ENCODE measurements at places on chromosomes 2 and 18.

GRCh38 chr2:36359067-36359466, 3.5 kb downstream of the CRIM1 start:
- no peak for DNase-seq

DNA sequence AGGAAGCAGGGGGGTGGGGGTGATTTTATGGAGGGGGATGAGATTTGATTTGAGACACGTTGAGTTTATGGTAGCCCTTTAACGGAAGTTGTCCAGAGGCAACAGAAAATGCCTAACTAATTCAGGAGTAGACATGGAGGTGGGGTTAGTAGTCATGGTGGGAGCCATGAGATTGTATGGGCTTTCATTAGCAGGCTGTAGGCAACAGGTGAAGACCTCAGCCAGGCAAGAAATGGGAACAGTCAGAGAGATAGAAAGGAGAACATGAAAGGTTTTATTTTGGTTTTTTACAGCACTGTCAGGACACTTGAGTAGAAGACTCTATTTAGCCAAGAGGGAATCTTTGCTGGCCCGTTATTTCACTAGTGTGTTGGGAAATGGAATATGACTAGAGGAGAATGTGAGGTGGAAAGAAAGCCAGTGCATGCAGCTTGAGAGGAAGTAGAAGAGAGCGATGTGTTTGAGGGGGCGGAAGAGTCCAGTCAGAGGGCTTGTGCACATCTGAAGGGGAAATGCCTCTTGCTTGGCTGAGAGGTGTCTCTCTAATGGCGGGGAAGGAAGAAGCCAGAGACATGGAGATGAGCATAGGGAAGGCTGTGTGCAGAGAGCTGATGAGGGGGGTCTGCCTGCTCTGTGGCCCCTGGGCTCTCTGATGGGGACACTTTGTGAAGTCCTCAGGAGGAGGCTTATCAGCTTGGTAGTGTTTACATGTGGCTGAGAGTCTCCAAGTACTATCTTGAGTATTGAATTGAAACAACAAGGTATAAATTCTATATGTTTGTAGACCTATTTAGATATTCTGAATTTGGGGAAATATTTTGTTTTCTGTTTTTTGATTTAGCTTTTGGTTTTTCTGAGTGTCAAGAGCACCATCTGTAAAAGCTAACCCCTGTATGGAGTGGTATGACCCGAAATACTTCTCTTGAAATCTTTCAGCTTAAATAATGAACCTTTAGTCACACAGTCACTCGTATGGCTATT, 66.9 kb upstream of the ITM2C start:
- DNase-seq = no peak

DNA sequence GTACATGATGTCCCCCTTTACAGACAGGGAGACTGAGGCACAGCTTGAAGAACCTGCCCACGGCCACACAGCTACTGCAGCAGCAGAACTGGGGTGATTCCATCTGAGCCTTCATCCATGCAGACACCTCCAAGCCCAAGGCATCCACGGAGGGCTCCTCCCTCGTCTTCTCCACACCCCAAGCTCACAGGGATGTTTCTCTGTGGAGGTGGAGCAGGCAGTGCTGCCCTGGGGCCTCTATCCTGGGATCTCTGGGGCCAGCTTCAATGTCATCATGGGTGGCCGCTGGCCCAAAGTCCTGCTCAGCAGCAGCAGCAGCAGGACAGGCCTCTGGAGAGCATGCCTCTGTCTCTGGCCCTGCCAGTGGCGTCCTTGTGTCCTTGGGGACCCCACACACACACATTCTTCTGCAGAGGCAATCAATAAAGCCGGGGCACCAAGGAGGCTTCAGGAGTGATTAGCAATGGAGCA, 31.2 kb downstream of the ADI1 start:
- no peak for DNase-seq

- no peak for DNase-seq
Observed at GRCh38 chr2:240245184-240245583, 104.7 kb upstream of the OTOS start.

DNA sequence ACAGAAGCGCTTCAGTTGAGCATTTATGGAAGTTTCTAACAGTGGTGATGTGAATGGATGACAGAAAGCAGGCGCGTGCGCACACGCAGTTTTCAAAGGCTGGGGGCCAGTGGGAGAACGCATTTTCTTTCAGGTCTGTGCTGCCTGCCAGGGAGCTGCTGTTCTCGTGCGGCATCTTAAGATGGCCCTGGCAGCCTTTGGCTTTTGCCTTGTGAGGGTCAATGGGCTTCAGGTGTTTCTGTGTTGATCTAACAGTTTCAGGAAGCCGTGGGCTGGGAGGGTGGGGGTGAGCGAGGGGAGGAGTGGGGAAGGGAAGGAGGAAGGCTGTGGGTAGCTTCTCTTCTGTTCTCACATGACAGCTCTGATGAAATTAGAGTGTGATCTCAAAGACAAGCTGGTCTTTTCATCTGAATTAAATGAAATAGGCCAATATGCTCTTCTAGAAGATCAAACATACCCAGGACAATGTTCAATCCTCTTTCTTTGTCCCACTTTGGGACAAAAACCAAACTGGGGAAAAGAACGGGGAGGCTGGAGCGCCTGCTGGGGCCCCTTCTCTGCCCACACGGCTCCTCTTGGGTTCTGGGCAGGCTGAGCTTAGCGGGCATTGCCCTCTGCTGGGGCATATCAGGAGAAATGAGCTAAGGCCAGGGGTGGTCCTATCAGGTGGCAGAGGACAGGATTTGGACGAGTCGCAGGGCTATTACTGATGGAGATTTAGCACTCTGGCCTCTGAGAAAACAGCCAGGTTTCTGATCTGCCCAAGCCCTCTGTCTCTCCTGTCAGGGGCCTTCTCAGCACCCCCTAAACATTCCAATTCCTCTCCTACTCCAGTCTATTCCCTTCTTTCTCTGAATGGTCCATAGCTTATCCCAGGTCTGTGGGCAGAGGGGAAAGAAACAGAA, 126.2 kb upstream of the LGALSL start:
- peak; percentile 25 for DNase-seq
